Activated T-cell treated with anti-CD3 and anti-CD28 coated beads, Interleukin-2, amount 50 U/mL, for 72 hours (primary cell): ENCODE measurements at places on chromosomes 3 and 15. TPM values are rescaled to one million over a fixed set of nuclear protein-coding genes. Genes with fewer than 3 reads are reported as not detected.

SLC2A2 gene
- total RNA-seq, result not detected

DNA sequence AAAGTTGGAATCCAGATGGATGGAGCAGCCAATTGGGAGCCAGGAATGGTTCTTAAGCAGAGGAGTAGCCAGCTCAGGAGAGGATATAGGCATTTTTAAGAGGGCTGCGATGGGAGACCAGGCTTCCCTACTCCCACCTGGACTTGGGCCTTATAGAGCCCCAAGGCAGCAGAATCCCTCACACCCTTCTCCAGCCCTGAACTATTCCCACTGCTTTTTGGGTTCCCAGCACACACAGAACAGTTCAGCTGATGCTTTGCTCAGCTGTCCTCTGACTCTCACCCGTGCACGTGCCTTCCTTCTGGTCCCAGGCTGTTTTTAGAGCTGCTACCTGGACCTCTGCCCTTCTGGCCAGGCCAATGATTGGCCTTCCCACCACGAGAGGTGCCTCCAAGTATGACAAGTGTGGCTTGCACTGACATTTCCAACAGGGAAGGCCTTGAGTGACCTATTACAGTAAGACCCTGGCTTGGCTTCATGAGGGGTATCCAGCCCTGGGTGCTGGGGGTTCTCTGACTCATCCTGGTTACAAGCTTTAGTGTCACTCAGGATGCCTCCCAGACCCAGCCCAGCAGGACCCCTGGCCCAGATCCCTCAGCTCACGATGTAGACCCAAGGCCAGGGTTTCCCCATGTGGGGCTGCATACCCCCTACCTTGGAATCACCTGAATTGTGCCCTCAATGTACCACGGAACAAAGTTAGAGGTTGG, 25.2 kb downstream of the NOX5 start:
- no peaks in the 10 kb centered on the region for H3K36me3 ChIP-seq
- DNase-seq, result no peak
- no peak overlapping the region for H3K27ac ChIP-seq
- H3K4me1 ChIP-seq, result peaks cover 12% of the 10 kb centered on the region

DNA sequence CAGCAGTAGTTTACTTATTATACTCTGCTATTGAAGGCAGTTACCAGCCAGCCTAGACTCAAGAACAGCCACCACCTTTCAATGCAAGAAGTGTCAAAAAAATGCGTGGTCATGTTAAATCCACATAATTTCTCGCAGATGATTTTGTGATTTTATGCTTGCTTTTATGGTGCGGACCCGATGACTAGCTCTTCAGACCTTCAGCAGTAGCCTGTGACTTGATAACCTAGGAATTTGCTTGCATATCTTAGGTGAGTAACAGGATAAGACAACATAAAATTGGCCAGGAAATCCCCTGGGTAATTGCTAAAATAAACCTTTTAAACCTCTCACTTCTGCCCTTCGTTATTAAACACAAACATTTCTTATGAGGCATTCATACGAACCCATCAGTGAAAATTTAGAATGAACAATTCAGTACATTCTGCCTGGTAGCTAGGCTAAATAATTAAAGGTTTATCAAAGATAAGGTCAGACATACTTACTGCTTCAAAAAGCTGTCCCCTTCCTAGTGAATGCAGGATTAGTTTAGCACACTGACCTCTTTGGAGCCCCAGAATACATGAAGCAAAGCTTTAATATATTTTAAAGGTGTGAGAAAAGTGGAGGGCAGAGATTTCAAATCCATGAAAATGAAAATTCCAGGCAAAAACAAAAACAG, 798.8 kb downstream of the OTOL1 start:
- no peak overlapping the region for H3K27ac ChIP-seq
- DNase-seq, result no peak
- H3K4me3 ChIP-seq, result no peak overlapping the region

TOPBP1 gene
- total RNA-seq, result 102 TPM

DNA sequence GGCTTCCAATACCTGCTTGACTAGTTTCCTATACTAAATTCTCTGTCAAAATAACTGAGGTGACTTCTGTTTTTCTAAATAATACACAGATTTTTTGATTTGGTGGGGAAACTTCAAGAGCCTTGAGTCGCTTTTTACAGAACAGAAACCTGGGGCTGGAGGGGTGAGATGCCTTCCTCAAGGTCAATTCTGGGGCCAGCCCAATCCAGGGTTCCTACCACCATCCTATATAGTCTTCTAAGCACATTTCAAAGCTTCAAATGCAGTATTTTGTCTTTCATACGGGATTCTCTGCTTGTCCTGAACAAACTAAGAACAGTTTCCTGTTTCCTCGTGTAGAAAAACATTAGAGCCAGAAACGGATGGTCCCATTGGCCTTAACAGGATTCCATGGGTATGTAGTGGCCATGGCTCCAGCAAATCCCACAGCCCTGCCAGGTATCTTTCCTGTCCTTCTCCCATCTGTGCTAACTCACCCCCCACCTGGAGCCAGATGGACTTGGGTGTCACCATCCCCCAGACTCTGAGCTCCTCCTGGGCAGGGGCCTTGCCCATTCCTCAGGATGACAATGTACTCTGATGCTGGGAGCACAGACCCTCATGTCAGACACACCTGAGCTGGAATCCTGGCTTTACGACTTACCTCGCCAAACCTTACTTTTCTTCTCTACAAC, 146.9 kb downstream of the KLF13 start:
- DNase-seq, result no peak
- H3K36me3 ChIP-seq, result peaks cover 6% of the 10 kb centered on the region
- H3K4me1 ChIP-seq, result peaks cover 44% of the 10 kb centered on the region
- H3K27me3 ChIP-seq, result no peaks in the 10 kb centered on the region
- H3K4me3 ChIP-seq, result peak overlapping the region; percentile 86

- H3K27ac ChIP-seq, result peak overlapping the region; percentile 82
- peaks cover 17% of the 10 kb centered on the region for H3K36me3 ChIP-seq
- peak overlapping the region; percentile 27 for H3K4me3 ChIP-seq
- H3K27me3 ChIP-seq, result no peaks in the 10 kb centered on the region
These were observed 43.1 kb downstream of the LRCH3 start for GRCh38 chr3:197833930-197834715.

GRCh38 chr15:34716111-34716510, 38.7 kb downstream of the GJD2 start:
- H3K27me3 ChIP-seq, result peaks cover 42% of the 10 kb centered on the region
- no peak overlapping the region for H3K27ac ChIP-seq
- H3K4me3 ChIP-seq, result no peak overlapping the region
- no peak for DNase-seq
- no peaks in the 10 kb centered on the region for H3K4me1 ChIP-seq

GRCh38 chr3:124142389-124142970, 150.6 kb upstream of the ROPN1 start:
- H3K27ac ChIP-seq, result no peak overlapping the region
- no peak overlapping the region for H3K4me3 ChIP-seq
- H3K27me3 ChIP-seq, result peaks cover 1% of the 10 kb centered on the region
- no peaks in the 10 kb centered on the region for H3K4me1 ChIP-seq
- DNase-seq, result no peak

- no peak for DNase-seq
- H3K4me3 ChIP-seq, result no peak overlapping the region
- H3K36me3 ChIP-seq, result no peaks in the 10 kb centered on the region
- H3K4me1 ChIP-seq, result no peaks in the 10 kb centered on the region
- no peak overlapping the region for H3K27ac ChIP-seq
These were observed 143.7 kb downstream of the MYO9A start for GRCh38 chr15:71974211-71974610.

GPR27 gene
- total RNA-seq, result 0.90 TPM

EIF2B5 gene
- 47.0 TPM for total RNA-seq

DNA sequence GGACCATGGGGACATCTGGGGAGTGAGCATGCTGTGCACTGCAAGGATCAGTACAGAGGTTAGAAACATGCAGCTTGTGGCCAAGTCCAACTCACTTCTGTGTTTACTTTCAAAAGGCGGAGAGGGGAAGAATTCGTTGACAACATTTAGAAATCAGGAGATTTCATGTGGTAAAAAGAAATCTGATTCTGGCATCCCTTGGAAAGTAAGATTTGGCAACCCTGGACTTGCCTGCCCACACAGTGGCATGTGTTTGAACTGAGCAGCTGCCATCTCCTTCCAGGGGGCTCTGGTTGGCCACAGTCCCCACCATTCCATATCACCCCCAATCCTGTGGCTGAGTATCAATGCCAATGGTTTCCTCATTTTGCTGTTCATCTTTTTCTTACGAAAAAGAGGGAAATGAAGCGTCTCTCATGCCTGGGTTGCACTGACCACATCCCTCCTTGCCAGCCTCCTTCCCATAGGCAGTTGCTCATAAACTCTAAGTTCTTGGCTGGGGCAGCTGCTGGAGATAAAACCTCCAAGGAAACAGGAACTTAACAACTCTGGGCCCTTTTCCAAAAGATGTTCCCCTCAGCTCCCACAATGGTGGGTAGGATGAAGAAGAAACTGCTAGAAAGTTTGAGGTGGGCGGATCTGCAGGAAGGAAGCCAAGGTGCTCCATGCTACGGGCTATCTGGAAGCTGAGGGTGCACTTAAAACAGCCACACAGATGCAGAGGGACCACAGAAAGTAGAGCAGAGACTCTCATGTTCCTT, 29.2 kb downstream of the SLC6A11 start:
- DNase-seq, result no peak
- no peaks in the 10 kb centered on the region for H3K36me3 ChIP-seq
- H3K27me3 ChIP-seq, result peaks cover 39% of the 10 kb centered on the region
- no peak overlapping the region for H3K4me3 ChIP-seq
- no peak overlapping the region for H3K27ac ChIP-seq
- peaks cover 18% of the 10 kb centered on the region for H3K4me1 ChIP-seq

DNA sequence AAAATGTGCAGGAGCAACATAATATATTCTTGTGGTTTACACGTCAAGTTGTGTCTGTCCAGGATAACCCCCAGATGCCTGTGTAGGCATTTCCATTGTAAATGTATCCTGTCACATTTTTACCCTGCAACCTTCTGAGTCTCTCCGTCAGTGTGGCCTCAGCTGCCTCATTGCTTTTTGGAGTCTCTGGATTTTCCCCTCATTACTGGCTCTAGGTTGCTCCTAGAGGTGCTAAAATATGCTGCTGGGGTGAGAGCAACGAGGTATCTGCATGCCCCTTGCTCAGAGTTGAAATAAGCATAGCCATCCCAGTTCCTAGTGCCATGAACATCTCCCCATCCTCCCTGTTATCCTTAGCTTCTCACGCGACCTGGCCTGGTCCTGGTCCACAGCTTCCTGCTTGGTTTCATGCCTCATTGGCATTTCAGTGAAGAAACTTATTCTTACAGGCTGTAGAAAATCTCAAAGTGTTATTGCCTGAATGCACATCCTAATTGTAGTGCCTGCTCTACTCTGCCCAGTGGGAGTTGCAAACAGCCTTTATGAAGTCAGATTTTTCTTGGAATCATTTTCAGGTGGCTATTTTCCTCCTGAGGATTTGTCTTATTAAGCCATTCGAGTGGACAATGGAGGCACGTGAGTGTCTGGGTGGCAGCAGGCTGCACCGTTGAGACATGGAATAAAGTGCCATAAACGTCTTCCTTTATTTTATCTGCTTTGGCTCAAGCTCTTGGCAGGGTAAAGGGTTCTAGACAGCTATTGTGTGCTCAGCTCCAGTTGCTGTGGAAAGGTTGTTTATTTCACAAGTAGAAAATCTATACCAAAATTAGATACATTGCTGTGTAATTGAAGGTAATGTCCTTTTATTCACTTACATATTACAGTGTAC, 33.2 kb downstream of the OXNAD1 start:
- H3K4me1 ChIP-seq, result peaks cover 100% of the 10 kb centered on the region
- peak overlapping the region; percentile 46 for H3K4me3 ChIP-seq
- peaks cover 42% of the 10 kb centered on the region for H3K36me3 ChIP-seq
- no peaks in the 10 kb centered on the region for H3K27me3 ChIP-seq
- DNase-seq, result no peak

- H3K4me1 ChIP-seq, result no peaks in the 10 kb centered on the region
- H3K36me3 ChIP-seq, result no peaks in the 10 kb centered on the region
- DNase-seq, result no peak
- H3K27ac ChIP-seq, result no peak overlapping the region
These were observed 58.5 kb upstream of the GATA2 start for GRCh38 chr3:128551451-128551850.

ERC2 gene
- 0.19 TPM for total RNA-seq

GRCh38 chr15:52370010-52370409, 74.4 kb upstream of the MYO5C start:
- peaks cover 4% of the 10 kb centered on the region for H3K36me3 ChIP-seq
- no peak overlapping the region for H3K27ac ChIP-seq
- no peaks in the 10 kb centered on the region for H3K27me3 ChIP-seq
- peaks cover 6% of the 10 kb centered on the region for H3K4me1 ChIP-seq
- no peak for DNase-seq
- no peak overlapping the region for H3K4me3 ChIP-seq

GOLGA6B gene
- not detected for total RNA-seq

- no peaks in the 10 kb centered on the region for H3K36me3 ChIP-seq
- H3K27me3 ChIP-seq, result no peaks in the 10 kb centered on the region
- H3K4me1 ChIP-seq, result no peaks in the 10 kb centered on the region
- H3K4me3 ChIP-seq, result no peak overlapping the region
- no peak for DNase-seq
These were observed 182.5 kb downstream of the RAB11A start for GRCh38 chr15:66051833-66052232.

- no peaks in the 10 kb centered on the region for H3K27me3 ChIP-seq
- H3K36me3 ChIP-seq, result no peaks in the 10 kb centered on the region
- H3K4me3 ChIP-seq, result no peak overlapping the region
- peaks cover 21% of the 10 kb centered on the region for H3K4me1 ChIP-seq
- H3K27ac ChIP-seq, result no peak overlapping the region
These were observed 20.0 kb upstream of the PLCL2 start for GRCh38 chr3:16864610-16865313.

ARL14 gene
- not detected for total RNA-seq

- H3K4me3 ChIP-seq, result no peak overlapping the region
- peaks cover 15% of the 10 kb centered on the region for H3K4me1 ChIP-seq
- no peak for DNase-seq
These were observed 453.2 kb upstream of the PROK2 start for GRCh38 chr3:72238010-72238691.

DNA sequence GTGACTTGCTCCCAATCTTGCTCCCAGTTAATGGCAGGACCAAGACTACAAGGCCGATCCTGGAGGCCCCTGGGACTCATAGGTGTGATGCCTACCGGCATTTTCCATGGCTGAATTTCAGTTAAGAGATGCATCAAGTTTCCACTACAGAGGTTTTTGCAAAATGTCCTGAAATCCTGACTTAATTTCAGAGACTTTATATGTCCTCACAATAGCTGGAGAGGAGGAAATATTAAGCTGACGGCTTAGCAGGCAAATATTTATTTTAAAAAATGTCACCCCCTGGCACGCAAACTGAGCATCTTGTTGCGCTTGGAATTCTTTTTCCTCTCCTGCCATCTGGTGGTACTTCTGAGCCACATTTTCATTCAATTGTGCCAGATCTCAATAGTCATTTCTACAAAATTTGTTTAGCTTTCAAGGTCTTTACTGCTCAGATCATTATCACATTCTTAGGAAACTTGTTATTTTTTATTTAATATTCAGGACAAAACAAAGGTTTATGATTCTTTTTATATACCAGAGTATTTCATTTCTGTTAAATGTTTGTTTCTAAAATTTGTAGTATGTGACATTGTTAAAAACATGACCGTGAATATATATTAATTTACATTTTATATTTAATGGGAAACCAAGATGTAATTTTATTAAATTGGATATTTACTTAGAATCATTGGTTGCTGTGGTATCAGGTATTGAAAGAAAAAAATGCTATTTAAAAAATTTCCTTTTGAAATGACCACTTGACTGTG, 189.2 kb upstream of the THRB start:
- no peak overlapping the region for H3K27ac ChIP-seq
- no peak for DNase-seq
- no peak overlapping the region for H3K4me3 ChIP-seq

GRCh38 chr3:126061301-126062032, 22.5 kb downstream of the SLC41A3 start:
- no peaks in the 10 kb centered on the region for H3K27me3 ChIP-seq
- H3K4me1 ChIP-seq, result peaks cover 15% of the 10 kb centered on the region
- H3K36me3 ChIP-seq, result no peaks in the 10 kb centered on the region
- no peak overlapping the region for H3K4me3 ChIP-seq
- H3K27ac ChIP-seq, result no peak overlapping the region

TTLL13 gene
- 0.24 TPM for total RNA-seq
